ENCODE measurements at places on chromosomes 5 and 9.

DNA sequence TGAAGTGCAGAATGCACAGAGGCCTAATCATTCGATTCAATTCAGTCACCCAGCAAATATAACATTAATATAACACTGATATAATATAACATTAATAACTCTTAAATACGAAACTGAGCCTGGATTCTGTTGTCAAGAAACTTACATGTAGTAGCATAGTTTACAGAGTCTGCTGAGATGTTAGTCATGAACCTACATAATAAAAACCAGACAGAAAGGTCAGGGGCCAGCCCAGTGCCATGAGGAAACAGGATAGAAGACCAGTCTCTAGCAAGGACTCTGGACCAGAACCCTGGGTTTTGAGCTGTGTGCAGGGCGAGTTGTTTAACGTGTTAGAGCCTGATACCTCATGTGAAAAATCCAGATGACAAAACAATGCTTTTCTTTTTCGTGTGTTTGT, 234.7 kb downstream of the NR2F1-AS1 start:
- DNase-seq, result peak; percentile 9
- H3K4me3 ChIP-seq, result no peak overlapping the region
- no peak overlapping the region for H3K27ac ChIP-seq
- no peaks in the 10 kb centered on the region for H3K27me3 ChIP-seq
- H3K4me1 ChIP-seq, result no peaks in the 10 kb centered on the region
- H3K36me3 ChIP-seq, result no peaks in the 10 kb centered on the region

- no peak overlapping the region for H3K4me3 ChIP-seq
- H3K4me1 ChIP-seq, result peaks cover 56% of the 10 kb centered on the region
- peak; percentile 46 for DNase-seq
- H3K27ac ChIP-seq, result peak overlapping the region; percentile 49
- H3K36me3 ChIP-seq, result no peaks in the 10 kb centered on the region
Observed at GRCh38 chr5:143551820-143552251, 148.3 kb upstream of the NR3C1 start.

GRCh38 chr9:94971378-94972131, 245.1 kb downstream of the AOPEP start:
- no peak for DNase-seq
- H3K4me1 ChIP-seq, result peaks cover 13% of the 10 kb centered on the region
- H3K27ac ChIP-seq, result no peak overlapping the region
- no peaks in the 10 kb centered on the region for H3K27me3 ChIP-seq

GRCh38 chr9:126301985-126302603, 24.5 kb upstream of the MVB12B start:
- H3K4me3 ChIP-seq, result no peak overlapping the region
- DNase-seq, result peak; percentile 80
- H3K4me1 ChIP-seq, result no peaks in the 10 kb centered on the region
- H3K27me3 ChIP-seq, result no peaks in the 10 kb centered on the region

- no peak for DNase-seq
- H3K27ac ChIP-seq, result no peak overlapping the region
- no peaks in the 10 kb centered on the region for H3K4me1 ChIP-seq
- no peak overlapping the region for H3K4me3 ChIP-seq
- H3K36me3 ChIP-seq, result no peaks in the 10 kb centered on the region
- no peaks in the 10 kb centered on the region for H3K27me3 ChIP-seq
Observed at GRCh38 chr5:45262061-45262590, 434.1 kb downstream of the HCN1 start.

- no peak overlapping the region for H3K4me3 ChIP-seq
- DNase-seq, result no peak
- H3K4me1 ChIP-seq, result no peaks in the 10 kb centered on the region
- H3K36me3 ChIP-seq, result peaks cover 20% of the 10 kb centered on the region
Observed at GRCh38 chr9:112836394-112836793, 54.3 kb downstream of the SLC46A2 start.

- H3K4me3 ChIP-seq, result no peak overlapping the region
- no peaks in the 10 kb centered on the region for H3K36me3 ChIP-seq
- H3K27ac ChIP-seq, result no peak overlapping the region
- no peaks in the 10 kb centered on the region for H3K4me1 ChIP-seq
Observed at GRCh38 chr9:9002826-9003583, 1203.4 kb upstream of the DMAC1 start.

DNA sequence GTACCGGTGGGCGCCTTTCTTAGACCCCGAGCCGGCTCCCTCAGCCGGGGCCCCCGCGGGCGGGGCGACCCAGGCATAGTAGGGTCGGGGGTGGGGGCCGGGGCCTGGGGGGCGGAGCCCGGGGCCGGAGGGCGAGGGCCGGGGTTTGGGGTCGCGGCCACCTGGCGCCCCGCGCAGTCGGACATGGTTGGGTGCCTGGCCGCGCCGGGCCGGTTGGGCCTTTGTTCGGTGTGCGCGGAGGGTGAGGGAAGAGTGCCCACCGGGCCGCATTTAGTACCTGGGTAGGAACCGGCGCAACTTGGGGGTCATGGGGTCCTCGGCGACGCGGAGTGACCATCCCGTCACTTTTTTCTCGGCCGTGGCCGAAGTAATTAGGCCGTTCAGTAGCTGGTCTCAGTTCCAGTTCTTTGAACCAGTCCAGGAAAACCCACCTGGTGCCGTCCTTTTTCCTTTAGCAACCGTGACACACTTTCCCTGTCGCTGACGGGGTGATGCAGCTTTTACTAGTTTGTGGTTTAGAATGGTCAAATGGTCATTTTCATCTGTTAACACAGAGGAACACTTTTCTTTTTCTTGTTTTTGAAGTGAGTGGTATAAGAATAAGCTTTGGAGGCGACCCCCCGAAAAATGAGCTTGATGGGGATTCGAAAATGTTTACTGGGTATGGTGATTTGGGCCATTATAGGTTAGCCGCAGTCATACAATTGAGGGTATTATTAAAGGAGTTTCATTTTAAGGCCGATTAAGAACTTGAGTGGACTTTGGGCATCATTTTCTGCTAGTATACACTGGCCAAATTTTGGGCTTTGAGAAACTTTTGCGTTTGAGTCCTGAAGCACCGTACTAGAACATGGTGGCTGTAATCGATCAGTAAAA, 589 bp downstream of the CKS2 start:
- H3K27me3 ChIP-seq, result no peaks in the 10 kb centered on the region
- DNase-seq, result peak; percentile 52
- peaks cover 35% of the 10 kb centered on the region for H3K4me1 ChIP-seq
- H3K4me3 ChIP-seq, result peak overlapping the region; percentile 88
- no peaks in the 10 kb centered on the region for H3K36me3 ChIP-seq
- H3K27ac ChIP-seq, result peak overlapping the region; percentile 49

DNA sequence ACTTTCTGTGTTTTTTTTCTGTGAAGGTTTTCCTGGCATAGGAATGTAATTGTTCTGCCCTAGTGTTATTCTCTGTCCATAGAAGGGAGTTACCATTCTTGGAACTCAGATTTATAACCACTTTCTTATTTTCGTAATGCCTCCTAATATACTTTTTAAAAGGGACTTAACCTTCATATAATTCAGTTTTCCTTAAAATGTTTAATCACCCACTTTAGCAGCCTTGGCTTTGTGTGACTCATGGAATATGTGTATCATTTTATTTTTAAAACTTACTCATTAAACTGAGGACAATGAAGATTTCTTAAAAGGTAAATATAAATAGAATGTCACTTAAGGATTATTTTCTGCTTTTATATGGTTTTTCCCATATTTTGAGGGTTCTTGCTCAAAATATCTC, 50.0 kb downstream of the RAI14 start:
- 0 out of 2 replicates have a peak, but pooled peaks cover 3% of the 10 kb centered on the region for H3K36me3 ChIP-seq
- H3K4me1 ChIP-seq, result peaks cover 51% of the 10 kb centered on the region
- H3K4me3 ChIP-seq, result no peak overlapping the region
- H3K27ac ChIP-seq, result peak overlapping the region; percentile 43
- peak; percentile 63 for DNase-seq
- no peaks in the 10 kb centered on the region for H3K27me3 ChIP-seq

- no peaks in the 10 kb centered on the region for H3K27me3 ChIP-seq
- H3K36me3 ChIP-seq, result no peaks in the 10 kb centered on the region
- no peak overlapping the region for H3K27ac ChIP-seq
- H3K4me1 ChIP-seq, result no peaks in the 10 kb centered on the region
- DNase-seq, result peak; percentile 50
Observed at GRCh38 chr9:36551129-36551528, 21.6 kb upstream of the MELK start.

DNA sequence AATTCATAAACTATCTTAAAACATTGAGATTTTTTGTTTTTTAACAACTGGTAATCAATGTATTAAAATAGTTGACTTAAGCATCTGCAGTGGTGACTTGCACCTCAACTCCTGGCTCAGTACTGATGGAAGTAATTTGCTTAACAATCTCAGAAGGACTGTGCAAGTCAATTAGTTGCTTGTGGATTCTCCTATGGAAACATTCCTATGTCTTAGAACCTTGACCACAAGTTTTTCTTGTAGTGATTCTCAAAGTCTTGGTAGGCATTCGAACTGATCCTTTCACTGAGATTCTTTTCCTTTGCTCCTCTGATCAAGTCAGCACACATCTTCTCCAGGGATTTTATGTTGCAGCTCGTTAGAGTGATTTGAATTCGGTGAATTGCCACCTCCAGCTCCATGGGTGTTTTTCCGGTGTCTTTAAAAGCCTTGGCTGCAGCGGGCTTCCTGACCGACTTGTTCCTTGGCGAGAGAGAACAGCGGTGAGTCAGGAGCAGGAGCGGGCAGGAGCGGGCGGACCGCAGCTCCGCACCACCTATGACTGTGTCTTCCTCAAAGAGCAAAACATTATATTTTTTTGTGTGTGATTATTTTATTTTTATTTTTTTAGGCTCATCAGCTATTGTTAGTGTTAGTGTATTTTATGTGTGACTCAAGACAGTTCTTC, 21.1 kb downstream of the HMGXB3 start:
- peaks cover 40% of the 10 kb centered on the region for H3K4me1 ChIP-seq
- no peak overlapping the region for H3K4me3 ChIP-seq
- peak overlapping the region; percentile 57 for H3K27ac ChIP-seq
- peaks cover 65% of the 10 kb centered on the region for H3K36me3 ChIP-seq

DNA sequence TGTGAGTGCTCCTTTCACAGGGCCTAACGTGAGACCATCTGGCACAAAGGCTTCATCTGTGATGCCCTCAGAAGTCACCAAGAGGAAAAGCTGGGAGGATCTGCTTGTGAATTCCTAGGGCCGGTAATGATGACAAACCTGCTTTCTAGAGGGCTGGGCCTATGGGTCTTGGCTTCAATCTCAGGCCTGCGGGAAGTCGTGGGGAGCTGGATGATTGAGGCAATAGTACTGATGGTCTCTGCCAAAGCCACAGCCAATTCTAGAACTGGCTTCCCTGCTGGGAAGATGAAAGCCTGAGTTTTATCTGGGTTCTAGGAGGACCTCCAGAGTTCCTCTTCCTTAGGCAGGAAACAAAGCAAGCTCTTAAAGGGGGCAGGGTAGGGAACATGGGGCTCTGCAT, 102.7 kb downstream of the TMEM215 start:
- DNase-seq, result no peak
- H3K4me1 ChIP-seq, result no peaks in the 10 kb centered on the region
